ENCODE measurements at places on chromosomes 5 and 9.

DNA sequence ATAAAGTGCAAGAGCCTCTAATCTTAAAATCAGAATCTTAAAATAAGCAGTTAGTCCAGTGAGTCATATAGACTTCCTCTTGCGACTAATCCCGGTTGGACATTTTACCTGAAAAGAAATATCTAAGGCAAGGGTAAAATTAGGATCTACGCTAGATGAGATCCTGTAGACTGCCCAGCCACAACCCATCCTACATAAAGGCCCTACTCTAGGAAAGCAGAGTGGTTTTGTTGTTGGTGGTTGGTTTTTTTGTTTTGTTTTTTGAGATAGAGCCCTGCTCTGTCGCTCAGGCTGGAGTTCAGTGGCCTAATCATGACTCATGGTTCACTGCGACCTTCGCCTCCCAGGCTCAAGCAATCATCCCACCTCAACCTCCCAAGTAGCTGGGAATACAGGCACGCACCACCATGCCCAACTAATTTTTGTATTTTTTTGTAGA, 6.9 kb downstream of the TSC1 start:
- no peak for DNase-seq

DNA sequence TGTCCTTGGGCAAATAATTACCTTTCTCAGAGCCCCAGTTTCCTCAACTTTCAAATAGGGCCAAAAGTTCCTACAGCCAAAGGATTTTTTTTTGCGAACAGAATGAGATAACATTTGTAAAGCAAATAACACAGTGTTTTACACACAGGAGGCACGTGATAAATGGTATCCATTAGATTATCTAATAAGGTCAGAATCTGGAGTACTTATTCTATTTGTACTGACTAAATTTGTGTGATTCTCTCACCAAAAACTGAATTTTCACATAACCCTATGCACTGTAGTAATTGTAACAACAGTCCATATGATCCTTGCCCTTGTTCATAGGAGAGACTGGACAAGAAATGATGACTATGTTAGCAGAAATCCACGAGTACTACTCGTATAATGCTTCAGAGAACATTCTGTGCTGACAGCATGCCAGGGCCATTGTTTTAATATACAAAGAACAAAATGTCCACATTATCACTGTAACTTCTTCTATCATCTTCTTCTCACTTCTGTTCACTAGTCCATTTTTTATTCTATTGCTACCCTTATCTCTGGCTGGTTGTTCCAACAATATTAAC, 13.9 kb upstream of the FEM1C start:
- DNase-seq, result no peak

DNA sequence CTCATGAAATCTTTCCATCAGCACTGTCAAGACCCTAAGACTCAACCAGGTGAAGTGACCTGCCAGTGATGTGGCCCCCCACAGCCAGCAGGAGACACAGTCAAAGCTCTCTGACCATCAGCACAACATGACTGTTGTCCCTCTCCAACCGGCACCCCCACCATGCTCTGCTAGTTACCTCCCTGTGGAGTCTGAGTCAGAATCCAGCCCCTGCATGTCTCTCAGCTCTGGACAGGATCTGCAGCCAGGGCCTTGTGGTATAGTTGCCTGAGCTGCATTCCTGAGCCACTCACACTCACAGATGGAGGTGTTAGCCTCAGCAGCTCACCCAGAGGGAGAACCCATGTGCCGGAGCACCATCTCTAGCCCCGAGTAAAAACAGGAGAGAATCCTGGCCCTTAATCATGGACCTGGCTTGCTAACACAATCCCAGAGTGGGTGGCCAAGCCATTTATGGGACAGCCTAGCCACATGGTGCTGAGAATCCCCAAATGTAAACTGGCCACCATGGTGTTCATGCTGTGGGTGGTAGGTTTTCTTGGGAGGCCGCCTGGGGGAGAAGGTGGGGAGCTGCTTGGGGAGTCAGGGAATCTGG, 237.8 kb downstream of the PAPPA start:
- DNase-seq, result no peak

DNA sequence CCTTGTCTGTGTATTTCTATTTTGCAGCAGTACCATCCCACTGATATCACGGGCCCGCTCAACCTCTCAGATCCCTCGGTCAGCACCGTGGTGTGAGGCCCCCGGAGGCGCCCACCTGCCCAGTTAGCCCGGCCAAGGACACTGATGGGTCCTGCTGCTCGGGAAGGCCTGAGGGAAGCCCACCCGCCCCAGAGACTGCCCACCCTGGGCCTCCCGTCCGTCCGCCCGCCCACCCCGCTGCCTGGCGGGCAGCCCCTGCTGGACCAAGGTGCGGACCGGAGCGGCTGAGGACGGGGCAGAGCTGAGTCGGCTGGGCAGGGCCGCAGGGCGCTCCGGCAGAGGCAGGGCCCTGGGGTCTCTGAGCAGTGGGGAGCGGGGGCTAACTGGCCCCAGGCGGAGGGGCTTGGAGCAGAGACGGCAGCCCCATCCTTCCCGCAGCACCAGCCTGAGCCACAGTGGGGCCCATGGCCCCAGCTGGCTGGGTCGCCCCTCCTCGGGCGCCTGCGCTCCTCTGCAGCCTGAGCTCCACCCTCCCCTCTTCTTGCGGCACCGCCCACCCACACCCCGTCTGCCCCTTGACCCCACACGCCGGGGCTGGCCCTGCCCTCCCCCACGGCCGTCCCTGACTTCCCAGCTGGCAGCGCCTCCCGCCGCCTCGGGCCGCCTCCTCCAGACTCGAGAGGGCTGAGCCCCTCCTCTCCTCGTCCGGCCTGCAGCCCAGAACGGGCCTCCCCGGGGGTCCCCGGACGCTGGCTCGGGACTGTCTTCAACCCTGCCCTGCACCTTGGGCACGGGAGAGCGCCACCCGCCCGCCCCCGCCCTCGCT, 1.9 kb downstream of the LRRC26 start:
- no peak for DNase-seq

GRCh38 chr5:71907608-71908145, 188.6 kb downstream of the CARTPT start:
- DNase-seq, result no peak

GRCh38 chr5:156109317-156110023, 217.5 kb upstream of the SGCD start:
- DNase-seq, result no peak

- no peak for DNase-seq
Observed at GRCh38 chr9:116368680-116369079, 215.1 kb downstream of the PAPPA start.

GRCh38 chr9:100084734-100085133, 14.1 kb downstream of the ERP44 start:
- DNase-seq, result no peak

- no peak for DNase-seq
Observed at GRCh38 chr5:533955-534742, 9.9 kb upstream of the SLC9A3 start.

DNA sequence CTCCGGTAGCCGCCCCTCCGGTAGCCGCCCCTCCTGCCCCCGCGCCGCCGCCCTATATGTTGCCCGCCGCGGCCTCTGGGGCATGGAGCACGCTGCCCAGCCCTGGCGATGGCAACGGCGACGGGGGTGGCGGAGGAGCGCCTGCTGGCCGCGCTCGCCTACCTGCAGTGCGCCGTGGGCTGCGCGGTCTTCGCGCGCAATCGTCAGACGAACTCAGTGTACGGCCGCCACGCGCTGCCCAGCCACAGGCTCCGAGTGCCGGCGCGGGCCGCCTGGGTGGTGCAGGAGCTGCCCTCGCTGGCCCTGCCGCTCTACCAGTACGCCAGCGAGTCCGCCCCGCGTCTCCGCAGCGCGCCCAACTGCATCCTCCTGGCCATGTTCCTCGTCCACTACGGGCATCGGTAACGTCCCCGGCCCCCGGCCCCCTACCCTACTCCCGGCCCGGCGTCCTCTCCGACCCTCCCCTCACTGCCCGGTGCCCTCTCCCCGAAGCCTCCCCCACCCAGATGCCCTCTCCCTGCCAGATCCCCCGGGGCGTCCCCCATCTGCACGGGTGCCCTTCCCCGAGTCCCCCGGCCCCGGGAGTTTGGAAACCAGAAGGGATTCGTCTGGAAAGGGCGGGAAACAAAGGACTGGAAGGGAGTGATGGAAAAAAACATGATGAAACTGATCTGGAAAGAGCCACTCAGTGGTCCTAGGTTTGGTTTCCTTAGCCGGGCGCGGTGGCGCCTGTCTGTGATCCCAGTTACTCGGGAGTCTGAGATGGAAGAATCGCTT, 417 bp downstream of the SRD5A1 start:
- DNase-seq, result no peak

GRCh38 chr5:63262185-63262981, 683.8 kb downstream of the LRRC70 start:
- DNase-seq, result no peak

- no peak for DNase-seq
Observed at GRCh38 chr5:134345996-134346395, 21.0 kb downstream of the CDKL3 start.

DNA sequence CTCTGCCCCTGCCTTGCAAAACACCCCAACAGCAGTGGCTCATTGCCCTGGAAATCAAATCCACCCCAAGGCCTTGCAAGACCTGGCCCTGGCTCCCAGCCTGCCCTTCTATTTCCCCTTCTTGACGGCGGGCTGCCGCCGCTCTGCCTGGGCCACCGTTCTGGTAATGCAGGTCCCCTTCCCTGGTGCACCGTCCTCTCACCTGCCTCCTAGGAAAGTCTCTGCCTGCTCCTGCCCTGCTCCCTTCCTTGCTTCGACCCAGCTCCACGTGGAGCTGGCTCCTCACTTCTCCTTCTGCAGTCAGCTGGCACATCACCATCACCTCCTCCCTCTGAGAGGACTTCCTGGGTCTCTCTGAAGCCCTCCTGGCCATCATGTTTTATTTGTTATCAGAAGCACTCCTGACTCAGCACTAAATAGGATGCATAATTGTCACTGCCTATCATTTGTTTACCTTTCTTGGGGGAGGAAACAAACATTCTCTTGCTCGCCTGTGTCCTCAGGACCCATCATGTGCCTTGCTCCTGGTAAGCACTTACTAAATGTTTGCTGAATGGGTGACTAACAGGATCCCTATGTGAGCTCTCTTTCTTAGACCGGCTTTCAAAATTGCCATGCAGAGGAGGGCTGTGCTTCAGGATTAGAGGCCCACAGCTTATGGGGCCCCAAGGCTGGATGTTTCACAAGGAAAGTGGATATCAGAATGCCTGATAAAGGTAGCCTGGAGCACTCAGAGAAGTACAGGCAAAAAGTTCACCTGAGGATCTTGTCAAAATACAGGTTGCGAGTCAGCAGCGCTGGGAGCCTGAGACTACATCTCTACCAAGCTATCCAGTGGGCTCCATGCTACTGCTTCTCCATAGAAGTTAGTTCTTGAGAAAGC, 19.6 kb upstream of the C5orf47 start:
- DNase-seq, result no peak

DNA sequence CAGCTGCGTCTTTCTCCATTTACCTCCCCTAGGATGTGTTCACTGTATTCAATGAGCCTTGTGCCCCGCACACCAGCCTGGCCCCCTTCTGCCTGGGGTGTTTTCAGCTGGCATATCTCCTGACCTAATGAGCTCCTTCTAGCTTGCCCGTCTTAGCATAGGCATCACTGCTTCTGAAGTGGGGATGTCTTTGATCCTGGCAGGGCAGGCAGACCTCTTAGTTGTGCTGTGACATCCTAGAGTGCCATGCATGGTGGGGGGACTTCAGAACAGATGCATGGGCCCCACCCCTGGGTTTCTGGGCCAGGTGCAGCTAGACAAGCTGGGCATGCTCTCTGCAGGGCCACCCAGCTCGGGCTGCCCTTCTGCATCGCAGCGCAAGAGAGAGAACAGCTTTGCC, 172.7 kb downstream of the GADD45G start:
- no peak for DNase-seq

All from bone marrow (tissue), 2 donors.